Stimulated activated CD4-positive, alpha-beta T cell treated with anti-CD3 and anti-CD28 coated beads, Interleukin-1b, Interleukin-23, amount 100 ng/mL, for 1 hour (primary cell): ENCODE measurements at places on chromosomes 12 and 14.

GRCh38 chr12:2447861-2448260 lies 346.9 kb upstream of the FKBP4 start:
- DNase-seq, result no peak

DNA sequence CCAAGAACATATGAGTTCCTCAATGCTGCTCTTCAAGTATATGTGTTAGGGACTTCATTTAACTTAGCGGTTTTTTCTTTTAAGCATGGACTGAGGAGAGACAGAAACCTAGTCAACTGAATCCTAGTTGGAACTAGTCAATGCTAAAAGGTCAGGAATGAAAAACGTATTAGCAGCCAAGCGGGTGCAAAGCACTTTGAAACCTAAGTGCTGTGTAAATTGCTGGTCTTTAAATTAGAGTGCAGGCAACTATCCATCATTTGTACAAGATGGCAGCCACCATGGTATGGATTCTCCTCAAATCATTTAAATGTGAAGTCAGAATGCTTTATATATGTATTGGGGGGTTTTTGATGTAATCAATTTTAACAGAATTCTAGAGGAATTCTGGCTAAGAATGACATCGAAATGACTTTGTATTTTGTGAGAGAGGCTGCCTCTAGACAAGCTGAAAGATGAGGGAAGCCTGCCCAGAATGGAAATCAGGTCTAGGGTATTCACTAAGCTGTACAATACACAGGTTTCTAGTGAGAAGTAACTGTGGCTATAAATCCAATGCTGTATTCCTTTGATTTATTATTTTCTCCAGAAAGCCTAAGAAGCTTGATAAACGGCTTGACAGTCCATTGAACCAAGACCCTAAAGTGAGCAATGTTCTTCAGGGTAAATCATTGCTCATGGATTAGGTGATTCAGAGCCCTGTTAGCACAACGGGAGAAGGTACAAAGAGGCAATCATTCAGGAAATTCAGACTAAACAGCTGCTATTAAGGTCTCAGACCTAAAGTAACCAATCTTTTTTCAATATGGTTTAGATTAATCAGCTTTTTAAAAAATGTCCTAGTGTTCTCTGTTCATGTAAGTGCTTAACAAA lies 198.8 kb downstream of the ANO2 start:
- DNase-seq, result no peak

GRCh38 chr12:34290381-34290995 lies 268.2 kb downstream of the ALG10 start:
- no peak for DNase-seq

DNA sequence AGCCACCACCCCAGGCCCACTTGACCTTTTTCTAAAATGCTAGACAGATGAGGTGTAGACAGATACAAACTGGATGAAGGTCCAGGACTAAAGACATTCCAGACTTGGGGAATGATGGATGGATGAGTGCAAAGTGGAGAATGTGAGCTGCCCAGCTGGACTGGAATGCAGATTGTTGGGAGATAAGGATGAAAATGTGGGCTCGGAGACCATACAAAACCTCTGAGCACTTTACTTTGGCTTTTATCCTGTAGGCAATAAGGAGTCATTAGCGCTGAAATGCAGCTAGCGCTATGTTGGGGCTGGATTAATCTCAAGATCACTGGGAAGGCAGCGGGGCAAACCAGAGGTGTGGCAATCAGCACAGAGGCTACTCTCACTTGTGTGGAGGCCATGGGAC lies 64.7 kb upstream of the GNPNAT1 start:
- DNase-seq, result no peak

- DNase-seq, result no peak
These were observed 9.7 kb downstream of the HIF1A start for GRCh38 chr14:61705017-61705416.

- DNase-seq, result no peak
These were observed 99.4 kb downstream of the CRADD start for GRCh38 chr12:93776581-93777018.

DNA sequence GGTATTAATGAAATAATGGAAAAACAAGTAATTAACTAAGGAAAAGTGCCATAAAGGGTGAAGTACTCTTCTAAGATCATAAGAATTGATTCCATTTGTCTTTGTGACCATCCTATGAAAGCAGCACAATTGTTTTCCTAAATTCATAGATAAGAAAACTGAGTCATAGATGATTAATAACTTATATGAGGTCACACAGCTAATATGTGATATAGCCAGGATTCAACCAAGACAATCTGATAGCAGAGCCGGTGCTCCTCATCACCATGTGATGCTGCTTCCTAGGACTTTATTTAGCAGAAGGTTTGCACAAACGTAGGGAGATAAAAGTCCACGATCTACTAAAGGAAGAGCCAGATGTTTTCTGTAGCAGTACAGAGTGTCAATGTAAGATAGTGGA lies 181.5 kb upstream of the SYT1 start:
- DNase-seq, result no peak

- DNase-seq, result no peak
These were observed 485 bp downstream of the PPP4R4 start for GRCh38 chr14:94174604-94175010.

- DNase-seq, result no peak
These were observed 50.1 kb downstream of the WASHC4 start for GRCh38 chr12:105157606-105158005.

- no peak for DNase-seq
These were observed 20.8 kb downstream of the CFAP251 start for GRCh38 chr12:121939186-121939585.

- no peak for DNase-seq
These were observed 651.3 kb upstream of the MIS18BP1 start for GRCh38 chr14:45904314-45904713.

DNA sequence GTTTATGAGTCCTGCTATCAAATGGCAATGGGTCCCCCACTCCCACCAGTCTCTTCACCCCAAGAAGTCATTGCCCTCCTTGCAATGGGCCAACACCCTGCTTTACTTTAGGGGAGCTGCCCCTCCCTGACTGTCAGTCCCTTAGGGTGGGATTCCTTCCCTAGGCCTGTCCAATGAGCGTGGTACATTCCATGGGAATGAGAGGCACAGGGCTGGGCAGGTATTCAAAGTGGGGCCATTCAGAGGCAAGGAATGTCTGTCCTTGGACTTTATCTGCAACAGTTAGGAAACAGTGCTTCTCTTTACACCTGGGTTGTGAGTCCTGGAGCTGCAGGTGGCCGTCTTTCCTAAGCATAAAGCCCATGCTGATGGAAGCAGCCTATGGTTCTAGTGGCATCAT lies 40.8 kb downstream of the TMEM132C start:
- no peak for DNase-seq

DNA sequence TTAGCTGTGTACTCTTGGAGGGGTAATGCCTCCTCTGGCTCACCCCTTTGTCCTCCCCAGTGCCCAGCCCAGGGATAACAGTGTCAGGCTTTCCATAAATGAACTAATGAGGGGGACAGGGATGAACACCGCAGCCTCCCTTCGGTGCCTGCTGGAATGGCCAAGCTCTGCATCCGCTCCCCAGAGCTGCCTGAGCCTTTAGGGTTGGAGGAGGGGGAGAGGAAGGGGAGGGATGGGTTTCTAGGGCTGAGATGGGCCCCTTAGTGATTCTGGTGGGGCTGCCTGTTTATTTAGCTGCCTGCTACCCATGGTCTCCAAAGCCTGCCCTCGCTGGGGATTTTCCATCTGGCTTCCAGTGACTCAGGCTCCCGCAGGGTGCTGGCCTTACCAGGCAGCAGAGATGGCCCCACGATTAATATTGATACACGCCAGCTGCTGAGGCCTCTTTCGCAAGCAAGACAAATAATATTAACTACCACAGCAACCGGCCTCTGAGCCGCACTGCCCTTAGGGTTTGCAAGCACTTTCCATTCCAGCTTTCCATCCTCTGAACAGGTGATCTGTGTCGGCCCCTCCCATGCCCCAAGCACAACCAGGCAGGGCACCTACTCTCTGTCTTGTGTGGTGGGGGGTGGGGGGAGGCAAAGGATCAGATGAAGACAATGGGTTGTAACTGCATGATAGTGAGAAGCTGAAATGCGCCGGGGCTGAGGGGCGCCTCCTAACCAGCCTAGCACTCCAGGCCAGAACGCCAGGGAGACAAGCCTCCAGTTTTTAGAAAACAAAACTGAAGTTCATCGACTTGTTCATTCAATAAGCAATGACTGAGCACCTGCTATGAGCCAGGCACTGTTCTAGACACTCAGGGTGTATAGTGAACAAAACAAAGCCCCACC lies 56.7 kb downstream of the C14orf132 start:
- DNase-seq, result no peak

DNA sequence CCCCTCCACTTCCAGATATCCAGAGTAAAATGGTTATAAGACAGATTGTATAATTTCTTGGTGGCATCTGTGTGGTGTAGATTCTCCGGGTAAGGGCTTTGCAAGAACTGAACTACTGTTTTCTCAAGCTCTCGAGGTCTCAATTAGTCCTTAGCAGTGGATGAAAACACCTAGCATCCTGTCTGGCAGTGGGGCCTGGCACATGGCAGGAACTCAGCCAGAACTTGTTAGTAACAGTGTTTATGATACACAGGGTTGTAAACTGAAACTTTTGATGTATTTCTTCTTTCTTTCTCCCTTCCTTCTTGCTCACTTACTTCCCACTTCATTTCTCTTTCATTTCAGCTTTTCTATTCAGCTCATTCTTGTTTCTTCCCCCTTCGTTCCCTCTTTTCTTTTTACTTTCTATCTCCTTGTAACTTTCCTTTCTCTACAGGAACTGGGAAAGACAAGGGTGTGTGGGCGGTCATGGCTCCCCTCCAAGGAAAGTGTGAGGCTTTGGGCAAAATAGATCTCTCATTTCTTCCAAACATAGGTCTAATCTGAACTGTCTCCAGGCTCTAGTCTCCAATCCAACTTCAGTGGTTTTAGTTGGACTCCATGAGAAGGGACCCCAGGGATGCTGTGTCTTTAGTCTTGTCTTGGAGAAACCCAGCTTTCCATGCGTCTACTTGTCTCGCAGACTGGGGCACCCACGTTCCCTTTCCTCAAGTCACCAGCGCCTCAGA lies 159.7 kb downstream of the PAH start:
- DNase-seq, result no peak

GRCh38 chr14:48874711-48875110 lies 711.5 kb downstream of the RPS29 start:
- no peak for DNase-seq

DNA sequence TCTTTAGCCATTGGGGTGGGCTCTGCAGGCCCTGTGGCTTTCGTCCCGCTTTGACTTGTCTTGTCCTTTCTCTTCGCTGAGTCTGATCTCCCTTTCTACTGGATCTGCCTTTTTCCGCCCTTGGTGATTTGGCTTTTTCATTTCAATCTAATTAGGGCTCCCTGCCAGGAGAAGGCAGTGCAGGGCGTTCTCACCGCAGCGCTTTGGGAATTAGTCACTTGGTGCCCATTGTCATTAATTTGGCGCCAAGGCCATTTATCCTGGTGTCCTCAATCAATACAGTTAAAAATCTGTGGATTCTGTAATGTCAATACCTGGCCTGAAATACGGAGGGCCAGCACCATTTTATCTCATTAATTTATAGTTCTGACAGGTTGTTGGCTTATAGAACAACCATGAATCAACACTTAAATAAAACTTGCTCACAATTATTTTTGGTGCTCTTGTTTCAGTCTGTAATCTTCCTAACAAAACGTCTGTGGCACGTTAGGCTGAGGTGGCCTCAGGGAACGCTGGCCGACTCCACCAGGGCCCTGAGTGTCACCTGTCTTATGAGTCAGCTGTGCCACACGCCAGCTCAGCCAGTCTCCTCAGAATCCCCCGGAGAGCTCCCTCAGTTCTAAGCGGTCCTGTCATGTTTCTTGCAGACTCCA lies 115.7 kb downstream of the BEGAIN start:
- DNase-seq, result no peak

DNA sequence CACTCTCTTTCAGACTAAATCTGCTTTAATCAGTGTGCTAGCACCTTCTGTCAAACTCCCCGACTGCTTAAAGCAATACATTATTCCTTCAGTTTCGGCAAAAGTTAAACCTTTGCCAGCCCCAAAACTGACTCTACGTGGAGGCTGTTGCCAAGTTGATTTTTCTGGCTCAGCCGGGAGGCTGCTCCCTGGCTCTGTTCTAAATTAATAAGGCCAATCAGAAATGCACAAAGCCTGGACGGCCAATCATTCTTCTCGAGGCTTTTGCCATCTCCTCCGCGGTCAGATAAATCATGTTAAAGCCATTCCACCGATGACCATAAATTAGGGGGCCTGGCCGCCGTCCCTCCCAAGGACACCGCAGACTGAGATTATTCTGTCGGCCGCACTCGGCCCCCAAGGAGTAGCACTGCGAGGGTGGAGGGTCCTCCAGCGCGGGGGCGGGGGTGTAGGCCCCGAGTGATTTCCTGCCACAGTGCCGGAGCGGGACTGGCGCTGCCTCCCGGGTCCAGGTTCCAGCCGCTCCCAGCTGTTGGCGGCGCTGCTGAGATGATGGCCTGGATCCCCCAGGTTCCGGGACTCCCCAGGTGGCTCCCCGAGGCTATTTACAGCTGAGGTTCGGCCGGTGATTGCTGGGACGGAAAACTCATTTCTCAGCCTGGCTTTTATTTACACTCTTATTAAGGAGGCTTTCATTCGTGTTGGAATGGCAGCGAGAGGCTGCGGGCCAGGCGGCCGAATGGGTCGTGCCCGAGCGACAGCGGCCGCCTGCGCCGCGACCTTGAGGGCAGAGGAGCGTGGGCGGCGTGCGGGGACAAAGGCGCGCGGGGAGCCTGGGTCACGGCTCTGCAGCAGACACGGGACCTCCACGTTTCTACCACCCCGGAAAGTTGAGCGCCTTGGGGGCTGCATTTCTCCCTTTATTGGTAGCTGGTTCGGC lies 165.1 kb downstream of the MON2 start:
- DNase-seq, result no peak

GRCh38 chr12:64931981-64932380 lies 107.5 kb downstream of the TBC1D30 start:
- DNase-seq, result no peak

DNA sequence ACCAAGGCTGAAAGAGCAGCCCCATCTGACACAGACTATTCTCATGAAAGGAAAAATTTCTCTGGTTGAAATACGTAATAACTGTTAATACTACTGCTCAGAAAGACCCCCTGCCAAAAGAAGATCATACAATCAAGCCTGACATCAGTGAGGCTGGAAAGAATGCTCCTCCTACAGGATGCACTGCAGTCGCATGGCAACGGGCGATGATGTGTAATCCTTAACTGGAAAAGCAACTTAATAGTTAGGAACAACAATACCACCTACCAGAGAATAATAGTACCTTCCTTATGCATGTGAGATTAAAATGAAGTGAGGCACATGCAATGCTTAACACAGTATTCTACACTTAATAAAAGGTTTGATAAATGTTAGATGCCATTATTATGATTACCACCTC lies 1.2 kb upstream of the GOLGA5 start:
- no peak for DNase-seq

GRCh38 chr14:55599250-55599879 lies 19.4 kb downstream of the KTN1 start:
- DNase-seq, result no peak

GRCh38 chr14:75214558-75214957 lies 38.1 kb upstream of the TMED10 start:
- no peak for DNase-seq

GRCh38 chr12:94965982-94966630 lies 37.4 kb downstream of the NDUFA12 start:
- no peak for DNase-seq

DNA sequence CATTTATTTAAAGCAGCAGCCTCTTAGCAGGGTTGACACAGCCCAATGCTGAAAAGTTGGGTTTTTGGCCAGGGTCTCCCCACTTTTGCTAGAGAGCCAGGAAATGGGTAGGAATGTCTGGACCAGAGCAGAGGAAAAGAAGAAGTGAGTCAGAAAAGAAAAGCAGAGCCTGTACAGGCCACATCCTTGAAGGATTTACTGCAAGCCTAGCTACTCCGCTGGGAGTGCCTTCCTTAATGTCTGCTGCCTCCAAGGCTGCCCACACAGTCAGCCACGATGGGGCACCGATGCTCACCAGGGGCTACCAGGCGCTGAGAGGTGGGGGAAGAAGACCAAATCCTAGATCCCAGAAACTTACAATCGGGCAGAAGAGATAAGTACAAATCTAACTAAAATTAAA lies 139.2 kb downstream of the C12orf75 start:
- DNase-seq, result no peak
